Activated CD8-positive, alpha-beta memory T cell treated with anti-CD3 and anti-CD28 coated beads, Interleukin-2, amount 50 U/mL, for 48 hours (primary cell): ENCODE measurements at places on chromosomes 1 and 21.

- no peak for DNase-seq
These were observed 16.9 kb downstream of the PSMB4 start for GRCh38 chr1:151416231-151416630.

DNA sequence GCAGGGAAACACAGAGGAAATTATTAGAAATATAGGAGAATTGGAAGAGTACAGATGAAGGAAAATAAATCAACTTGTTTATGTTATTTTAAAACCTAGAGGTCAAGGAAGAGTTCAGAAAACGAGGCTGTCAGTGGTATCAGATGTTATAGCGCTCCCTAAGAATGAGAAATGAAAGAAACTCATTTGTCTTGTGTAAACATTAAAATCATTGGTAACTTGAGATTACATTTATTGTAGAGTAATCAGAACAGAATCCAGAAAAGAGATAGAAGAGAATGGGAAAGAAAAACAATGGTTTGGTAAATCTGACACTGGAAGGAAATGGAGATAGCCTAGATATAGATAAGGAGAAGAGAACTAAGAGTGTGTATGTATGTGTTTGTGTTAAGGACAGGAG lies 106.4 kb downstream of the ATF6 start:
- no peak for DNase-seq

- no peak for DNase-seq
These were observed 9.7 kb downstream of the NENF start for GRCh38 chr1:212442408-212442807.

- no peak for DNase-seq
These were observed 198.3 kb downstream of the OLFM3 start for GRCh38 chr1:101798417-101798816.

- no peak for DNase-seq
These were observed 23.5 kb upstream of the RSBN1 start for GRCh38 chr1:113835686-113836290.

DNA sequence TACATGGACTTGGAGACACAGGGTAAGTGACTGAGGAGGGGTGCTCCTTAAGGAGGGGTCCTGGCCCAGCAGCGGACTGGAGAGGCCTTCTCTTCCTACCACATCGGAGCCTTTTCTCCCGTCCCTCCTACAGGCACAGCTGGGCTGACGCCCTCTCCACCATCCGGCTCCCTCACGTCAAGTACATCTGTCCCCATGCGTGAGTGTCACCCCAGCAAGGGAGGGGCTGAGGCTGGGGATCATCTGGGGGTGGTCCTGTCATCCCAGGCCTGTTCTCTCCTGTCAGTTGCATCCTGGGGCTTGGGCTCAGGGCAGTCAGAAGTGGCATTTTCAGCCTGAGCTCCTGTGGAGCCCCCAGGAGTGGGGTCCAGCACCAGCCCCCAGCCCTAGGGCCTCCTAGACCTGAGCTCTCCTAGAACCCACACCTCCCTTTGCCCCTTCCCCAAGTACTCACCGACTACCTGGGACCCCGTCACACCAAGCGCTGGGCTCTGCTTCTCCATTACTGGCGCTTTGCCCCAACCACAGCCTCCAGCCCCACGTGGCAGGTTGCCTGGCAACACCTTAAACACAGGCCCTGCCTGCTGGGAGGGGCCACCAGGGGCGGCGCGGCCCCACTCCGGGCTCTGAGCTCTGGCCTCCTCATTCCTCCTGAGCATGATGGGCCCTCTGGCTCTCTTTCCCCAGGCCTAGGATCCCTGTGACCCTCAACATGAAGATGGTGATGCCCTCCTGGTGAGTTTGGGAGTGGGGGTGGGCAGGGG lies 2.3 kb downstream of the LYPLA2 start:
- DNase-seq, result no peak

- no peak for DNase-seq
These were observed 999 bp downstream of the THAP3 start for GRCh38 chr1:6625584-6626149.

DNA sequence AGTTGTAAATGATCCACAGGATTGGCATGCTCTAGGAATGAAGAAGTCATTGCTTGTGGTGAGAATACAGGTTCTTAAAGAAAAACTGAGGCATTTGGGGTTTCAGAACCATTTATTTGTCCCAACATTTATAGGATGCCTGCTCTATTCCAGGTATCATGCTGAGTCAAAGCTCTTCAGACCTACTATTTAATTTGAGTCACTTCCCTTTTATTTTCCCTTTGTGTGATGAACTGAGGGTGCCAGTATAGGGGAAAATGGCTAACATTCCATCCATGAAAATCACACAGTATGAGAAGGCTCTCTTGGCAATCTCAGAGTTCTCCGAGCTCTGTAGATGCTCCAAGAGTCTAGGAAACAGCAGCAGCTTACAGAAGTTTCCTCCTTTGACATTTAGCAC lies 110.4 kb downstream of the RNF220 start:
- DNase-seq, result no peak
